ENCODE measurements at places on chromosomes 1 and 21.
A peak's percentile ranks its signal among the peaks of the same experiment; 100 is the strongest.

GRCh38 chr1:8155528-8156186 is 129.5 kb upstream of the ERRFI1 start:
- DNase-seq: peak; percentile 87

GRCh38 chr1:60942291-60942690 is 140.1 kb upstream of the NFIA start:
- peak; percentile 89 for DNase-seq

DNA sequence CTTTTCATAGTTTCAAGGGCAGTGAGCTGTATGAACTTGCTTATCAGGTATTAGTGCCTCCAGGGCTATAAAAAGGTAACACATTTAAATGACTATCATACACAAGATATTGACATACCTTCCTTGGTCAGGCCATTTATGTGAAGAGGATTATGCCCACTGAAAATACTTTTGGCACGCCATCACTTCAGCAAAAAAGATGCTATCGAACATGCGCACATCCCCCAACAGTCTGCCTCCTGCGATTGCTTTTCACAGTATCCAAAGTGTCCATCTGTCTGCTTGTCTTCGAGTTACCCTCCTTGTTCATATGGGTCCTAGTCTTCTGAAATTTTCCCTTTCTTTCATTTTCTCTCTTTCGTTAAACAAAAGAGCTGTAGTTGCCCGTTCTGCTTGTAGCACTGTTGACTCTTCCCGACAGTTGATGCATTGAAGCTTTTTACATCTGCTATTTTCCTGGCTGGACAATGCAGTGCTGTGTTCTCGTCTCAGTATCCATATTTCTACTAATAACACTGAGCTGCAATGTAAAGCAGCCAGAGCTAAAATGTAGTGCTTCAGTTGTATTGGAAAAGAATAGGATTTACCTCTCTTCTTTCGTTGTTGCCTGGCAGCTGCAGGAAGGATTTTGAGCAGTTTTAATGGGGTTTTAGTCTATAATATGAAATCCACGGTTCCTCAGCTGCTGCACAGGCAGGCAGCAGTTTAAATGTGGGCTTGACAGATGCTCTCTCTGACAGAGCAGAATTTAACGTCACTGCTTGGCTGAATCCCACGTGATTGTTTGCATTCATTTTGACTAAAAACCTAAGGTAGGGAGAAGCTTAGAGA is at the start of gene B3GALT2:
Gene B3GALT2, minus strand, starts transcription at position 713 of the 831 bp plus-strand sequence. CDS start 5,051 bp downstream, outside the sequence.
- no peak for DNase-seq

- no peak for DNase-seq
Observed at GRCh38 chr1:180370188-180370587, 132.2 kb downstream of the ACBD6 start.

GRCh38 chr1:36689992-36690391 is 207.3 kb upstream of the CSF3R start:
- DNase-seq: no peak

DNA sequence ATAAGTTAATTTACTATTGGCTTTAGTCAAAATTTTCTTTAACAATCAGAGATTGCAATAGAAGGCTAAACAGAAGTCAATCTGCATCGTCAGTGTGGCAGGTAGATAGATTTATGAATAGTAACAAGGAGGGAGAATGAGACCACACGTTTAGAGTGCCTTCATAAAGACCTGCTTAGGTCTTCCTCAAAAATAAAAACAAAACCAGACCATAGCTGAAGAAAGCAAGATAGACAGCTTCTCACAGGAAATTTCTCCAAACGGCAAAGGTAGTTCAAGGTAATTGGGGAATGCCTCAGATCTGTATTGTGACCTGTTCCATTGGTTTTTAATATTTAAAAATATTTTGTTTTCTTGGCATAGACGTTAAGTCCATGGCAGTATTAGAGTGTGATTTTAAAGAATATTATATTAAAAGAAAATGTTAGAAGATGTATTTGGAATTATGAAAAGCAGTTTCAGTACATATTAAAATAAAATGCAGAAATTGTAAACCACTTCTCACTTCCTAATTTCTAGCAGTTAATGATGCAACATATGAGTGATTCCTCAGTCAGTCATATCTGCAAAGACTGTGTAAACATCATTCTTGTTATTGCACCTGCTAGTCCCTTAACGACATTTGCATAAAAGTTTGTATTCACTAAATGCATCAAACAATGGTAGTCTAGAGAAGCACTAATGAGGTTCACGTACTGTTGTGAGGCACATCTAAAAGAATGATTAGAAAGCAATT is 278.0 kb downstream of the HLX start:
- no peak for DNase-seq

DNA sequence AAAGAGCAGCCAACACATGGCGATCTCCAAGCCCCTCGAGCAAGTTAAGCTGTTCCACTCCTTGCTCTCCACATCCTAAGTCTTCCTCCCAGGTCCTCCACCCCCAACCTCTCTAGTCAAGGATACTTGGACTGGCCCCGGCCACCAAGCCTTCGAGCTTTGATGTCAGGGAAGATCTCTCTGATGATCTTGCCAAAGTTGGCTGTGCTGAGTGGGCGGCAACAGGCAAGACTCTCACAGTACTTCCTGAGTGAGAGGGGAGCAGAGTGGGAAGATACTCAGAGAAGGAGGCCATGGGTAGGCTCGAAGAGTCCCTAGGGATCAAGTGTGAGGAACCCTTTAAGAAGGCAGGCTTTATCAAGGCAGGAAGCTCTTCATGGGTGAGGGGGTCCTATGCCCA is 2.8 kb downstream of the RFX5 start:
- DNase-seq: no peak
